ENCODE measurements at places on chromosomes 5 and 9.
A peak's percentile ranks its signal among the peaks of the same experiment; 100 is the strongest.

DNA sequence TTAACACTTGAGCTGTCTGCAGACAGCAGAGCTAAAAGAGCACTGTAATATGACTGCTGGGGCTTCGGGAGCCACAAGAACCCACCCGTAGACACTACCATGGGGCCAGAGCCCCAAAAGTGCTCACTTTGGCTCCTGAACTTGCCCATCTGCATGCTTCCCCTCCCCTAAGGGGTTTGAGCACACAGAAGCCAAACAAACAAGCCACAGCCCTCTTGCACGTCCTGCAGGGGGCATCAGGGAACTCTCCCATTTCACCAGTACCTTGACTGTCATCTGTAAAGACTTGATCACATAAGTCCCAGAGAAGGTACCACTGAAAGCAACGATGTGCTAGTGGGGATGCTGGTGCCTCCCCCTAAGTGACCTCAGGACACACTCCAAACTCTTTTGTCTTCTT lies 681.8 kb downstream of the SEMA5A start:
- DNase-seq: no peak

- DNase-seq: no peak
Measured at GRCh38 chr9:91812191-91812590, 137.8 kb downstream of the ROR2 start.

DNA sequence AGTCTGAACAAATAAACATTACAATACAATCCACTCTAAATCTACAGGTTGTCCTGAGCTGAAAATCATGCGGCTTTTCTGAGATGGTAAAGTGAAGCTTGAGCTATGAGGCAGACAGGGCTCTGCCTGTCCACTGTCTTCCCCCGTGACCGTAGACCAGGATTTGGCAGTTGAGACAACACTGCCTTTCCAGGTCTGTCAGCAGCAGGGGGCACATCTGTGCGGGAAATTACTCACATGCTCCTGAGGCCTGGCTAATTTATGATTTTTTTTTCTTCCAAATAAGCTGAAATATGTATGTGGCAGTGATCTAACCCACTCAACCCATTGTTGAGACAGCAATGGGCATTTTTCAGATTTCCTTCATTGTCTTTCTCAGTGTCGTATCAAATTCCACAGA lies 307.9 kb downstream of the FBXL7 start:
- no peak for DNase-seq

DNA sequence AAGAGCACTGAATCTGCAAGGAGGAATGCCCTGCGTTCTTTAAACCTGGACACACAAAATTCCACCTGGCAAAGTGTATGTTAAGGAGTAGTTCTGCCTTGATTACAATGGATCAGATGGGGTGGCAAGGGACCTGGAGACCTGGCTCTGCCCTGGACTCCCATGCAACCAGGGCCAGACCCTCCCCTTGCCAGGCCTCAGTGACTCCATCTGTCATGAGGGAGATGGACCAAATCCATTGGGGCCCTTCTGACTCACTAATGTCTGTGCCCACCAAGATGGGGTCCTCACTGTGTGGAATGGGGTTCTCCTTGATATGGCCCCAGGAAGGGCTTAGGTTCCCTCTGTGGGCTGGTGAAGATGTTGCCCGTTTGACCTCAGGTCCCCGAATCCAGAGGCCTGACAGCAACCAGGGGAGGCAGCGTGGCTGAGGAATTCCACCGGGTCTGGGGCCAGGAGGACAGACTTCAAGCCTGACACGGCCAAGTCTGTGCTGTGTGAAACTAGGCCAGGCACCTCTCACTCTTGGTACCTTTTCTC lies 100.3 kb downstream of the PAX5 start:
- DNase-seq: no peak

DNA sequence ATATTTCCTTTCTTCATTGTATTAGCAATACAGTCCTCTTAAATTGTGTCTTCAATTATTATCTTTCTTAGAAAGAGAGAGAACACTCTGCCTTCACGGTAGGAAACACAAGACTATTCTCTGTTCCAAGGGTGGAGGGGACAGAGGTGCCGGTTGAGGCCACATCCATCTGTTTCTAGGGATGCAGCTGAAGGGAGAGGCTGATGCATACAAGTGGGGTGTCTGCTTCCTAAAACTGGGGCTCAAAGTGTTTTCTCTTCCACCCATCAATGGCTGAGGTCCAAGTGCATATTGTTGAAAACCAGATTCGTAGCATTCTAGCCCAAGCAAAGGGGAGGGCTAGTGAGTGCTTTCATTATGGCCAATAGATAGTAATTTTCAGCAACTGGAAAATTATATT lies 9.5 kb downstream of the IRX2 start:
- no peak for DNase-seq

GRCh38 chr9:87497080-87497603 lies 525 bp upstream of the DAPK1 start:
- DNase-seq: no peak

GRCh38 chr9:135224921-135225541 lies 137.6 kb downstream of the OLFM1 start:
- DNase-seq: peak; percentile 47

- DNase-seq: no peak
Measured at GRCh38 chr9:127452691-127453090, 1.4 kb downstream of the LRSAM1 start.

GRCh38 chr5:154058055-154059038 lies 19.6 kb downstream of the MFAP3 start:
- no peak for DNase-seq

DNA sequence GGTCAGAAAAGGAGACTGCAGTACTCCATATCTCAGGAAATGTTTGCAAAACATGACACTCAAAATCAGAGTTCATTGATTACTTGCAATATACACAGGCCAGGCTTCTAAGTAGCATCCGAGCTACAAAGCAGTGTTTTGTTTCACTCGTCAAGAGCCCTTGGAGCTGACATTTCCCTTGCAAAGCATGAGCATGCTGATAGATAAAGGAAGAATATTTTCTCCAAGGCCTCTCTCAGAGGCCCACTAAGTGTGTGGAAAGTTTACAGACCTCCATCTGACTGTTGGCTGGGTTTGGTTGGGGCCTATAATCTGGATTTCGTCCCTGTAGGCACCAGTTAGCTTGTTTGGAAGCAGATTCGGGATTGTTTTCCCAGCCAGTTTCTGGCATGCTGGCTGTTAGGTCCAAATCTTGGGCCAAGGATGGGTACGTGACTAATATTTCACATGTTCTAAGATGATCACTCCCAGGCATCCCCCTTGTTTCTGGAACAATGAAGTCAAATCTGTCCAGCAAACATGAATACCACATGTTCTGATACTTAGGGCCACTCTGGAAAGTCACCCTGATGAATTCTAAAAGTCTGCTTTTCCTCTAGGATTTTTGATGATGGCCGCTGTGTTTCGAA lies 161.3 kb downstream of the RFK start:
- DNase-seq: no peak

DNA sequence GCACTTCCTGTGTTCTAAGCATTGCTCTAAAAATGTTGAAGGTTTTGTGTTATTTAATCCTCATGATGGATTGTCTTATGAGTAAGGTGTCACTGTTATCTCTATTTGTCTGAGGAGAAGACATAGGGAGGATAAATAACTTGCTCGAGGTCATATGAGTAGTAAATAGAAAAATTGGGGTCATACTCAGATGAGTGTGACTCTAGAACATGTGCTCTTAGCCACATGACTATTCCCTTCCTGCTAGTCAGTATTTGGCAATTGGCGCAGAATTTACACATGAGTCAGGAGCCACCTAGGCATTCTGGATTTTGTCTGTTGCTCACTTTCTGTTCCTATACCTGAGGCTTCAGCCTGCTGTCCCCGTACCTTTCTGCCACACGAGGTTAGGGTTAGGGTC lies 234.6 kb upstream of the CD180 start:
- no peak for DNase-seq

DNA sequence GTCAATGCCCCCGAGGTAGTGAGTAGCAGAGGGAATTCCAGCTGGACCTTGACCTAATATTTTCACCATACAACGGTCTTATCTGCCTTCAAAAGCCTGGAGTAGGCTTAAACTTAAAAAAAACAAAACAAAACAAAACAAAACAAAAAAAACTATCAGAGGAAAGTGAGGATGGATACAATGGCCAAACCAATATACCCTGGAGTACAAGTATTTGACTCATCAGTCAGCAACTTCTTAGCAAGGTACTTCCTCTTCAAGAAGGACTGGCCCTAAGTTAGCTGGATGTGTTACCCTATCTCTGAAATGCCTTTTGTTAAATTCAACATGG lies 160.6 kb upstream of the GNA14 start:
- DNase-seq: no peak

GRCh38 chr9:123073991-123074422 lies 40.5 kb downstream of the GPR21 start:
- no peak for DNase-seq

GRCh38 chr9:38054653-38055052 lies 14.4 kb downstream of the SHB start:
- DNase-seq: no peak

- no peak for DNase-seq
Measured at GRCh38 chr5:109028608-109029299, 281.1 kb downstream of the FER start.

GRCh38 chr9:76911971-76912370 lies 6.1 kb upstream of the PRUNE2 start:
- DNase-seq: peak; percentile 19

DNA sequence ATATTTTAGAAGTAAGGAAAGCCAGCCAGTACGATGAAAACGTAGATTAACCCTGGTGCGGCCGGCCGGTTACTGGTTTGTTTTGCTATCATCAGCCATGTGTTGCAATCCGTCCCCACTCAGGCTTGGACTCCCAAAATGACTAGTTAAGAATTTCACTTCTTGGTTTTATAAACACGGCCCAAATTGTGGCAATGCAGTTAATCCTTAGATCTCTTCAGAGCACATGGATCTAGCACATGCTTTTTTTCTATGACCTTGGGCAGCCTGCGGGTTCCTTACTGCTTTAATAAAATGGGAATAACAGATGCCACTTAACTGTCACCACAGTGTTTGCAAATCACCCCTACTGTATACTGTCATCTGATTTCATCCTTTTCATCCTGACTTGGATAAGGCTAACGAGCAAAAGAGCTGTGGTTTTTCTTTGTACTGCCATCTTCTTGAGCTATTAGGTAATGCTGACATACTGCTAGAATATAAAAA lies 1.5 kb downstream of the NDFIP1 start:
- no peak for DNase-seq

DNA sequence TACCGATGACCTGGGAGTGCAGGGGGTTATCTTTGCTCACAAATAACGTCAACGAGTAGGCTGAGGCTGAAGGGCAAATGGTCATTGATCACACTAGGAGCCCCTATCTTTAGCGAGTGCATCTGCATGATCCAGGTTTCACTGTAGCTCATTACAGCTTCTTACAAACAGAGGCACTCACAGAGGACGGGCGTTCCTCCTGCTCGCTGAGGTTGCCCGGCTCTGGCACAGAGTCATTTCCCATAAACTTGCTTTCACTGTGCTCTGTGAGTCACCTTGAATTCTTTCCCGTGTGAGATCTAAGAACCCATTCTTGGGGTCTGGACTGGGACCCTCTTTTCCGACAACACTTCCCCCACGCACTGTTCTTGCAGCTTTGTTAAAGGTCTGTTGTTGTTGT lies 1.9 kb upstream of the PAEP start:
- no peak for DNase-seq

DNA sequence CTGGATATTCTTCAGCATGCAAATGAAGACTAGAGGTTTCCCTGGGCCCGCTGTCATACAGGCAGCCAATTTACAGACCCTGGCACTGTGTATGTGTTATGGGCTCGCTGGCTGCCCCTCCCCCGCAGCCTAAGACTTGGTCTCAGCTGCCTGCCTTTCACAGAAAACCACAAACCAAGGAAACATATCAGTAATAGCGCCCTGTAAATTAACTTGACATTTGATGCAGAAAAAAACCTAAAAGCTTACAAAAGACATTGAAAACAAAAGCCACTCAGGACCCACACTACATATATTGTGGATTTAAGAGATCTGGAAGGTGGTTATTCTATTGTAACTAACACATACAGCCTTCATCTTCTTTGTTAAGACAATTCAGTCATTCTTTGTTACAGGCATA lies 287.0 kb upstream of the TMEM161B start:
- DNase-seq: no peak

DNA sequence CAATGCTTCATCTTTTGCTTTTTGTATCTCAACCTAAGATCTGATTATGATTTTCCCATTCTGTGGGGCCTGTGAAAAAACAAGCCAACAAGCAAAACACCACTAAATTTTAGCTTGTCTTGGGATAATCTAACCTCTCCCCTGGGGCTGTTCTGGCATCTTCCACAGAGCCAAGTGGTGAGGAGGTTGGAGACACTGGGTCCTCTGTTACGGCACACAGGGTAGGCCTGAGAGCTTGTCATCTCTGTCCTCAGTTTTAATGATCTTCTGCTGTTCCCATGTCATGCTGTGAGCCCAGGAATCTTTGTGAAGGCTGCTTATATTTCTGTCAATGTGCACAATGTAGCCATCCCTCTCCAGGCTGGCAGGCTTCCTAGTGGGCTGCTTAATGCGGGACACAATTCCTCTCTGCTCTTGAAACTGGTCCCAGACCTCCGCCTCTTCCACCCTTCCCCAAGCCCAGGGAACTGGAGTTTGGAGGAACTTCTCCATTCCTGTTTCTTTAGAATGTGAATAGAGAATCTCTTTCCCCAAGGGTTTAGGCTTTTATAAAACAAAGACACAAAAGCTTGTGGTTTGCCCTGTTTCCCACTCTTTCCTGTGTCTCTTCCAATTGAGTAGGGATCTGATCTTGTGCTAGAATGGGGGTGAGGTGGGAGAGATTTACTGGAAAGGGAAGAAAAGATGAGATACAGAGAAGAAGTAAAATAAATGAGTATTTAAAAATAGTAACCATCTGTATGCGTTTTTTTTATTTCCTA lies 30.9 kb upstream of the SEMA6A start:
- no peak for DNase-seq

GRCh38 chr9:70195456-70195855 lies 63.3 kb upstream of the SMC5 start:
- DNase-seq: no peak

DNA sequence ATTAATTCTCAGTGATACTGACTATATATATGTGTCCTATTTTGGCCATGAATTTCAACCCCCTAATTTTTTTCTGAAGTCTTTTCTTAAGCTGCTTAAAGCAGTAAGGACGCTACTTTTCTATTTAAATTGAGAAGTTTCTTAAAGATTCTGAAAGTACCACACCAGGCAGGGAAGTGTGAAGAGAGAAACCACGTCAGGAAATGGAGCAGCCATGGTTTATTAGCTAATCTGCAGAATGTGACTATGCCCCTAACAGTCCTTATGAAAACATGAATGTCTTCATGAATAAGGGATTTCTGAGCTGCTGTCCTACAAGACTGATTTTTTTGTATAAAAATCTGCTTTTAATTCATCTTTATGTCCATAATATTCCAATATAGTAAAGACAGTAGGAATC lies 1724.3 kb upstream of the C9orf72 start:
- DNase-seq: no peak

DNA sequence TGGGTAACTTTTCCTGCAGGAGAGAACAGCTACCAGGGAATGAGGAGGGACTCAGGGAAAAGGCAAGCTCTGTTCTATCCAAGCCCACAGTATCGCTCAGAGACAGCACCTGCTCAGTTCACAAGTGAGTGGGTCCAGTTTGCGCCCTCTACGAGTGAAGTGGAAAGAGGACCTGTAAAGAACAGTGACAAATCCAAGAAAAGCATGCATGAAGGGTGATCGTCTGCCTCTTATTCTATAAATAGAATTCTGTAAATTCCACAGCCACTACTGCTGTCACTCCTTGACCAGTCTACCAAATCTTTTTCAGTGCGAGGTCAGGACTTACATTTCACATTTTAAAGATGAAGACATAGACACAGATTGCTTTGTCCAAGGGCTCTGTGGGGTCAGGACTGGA lies 117.5 kb downstream of the ENTREP1 start:
- DNase-seq: no peak

All from NCI-H1092 treated with DMSO at 0.1 percent for 48 hours (cell line).